ENCODE measurements at places on chromosomes 5 and 9.

- DNase-seq = no peak
Measured at GRCh38 chr5:92640340-92640739, 940.7 kb downstream of the NR2F1-AS1 start.

DNA sequence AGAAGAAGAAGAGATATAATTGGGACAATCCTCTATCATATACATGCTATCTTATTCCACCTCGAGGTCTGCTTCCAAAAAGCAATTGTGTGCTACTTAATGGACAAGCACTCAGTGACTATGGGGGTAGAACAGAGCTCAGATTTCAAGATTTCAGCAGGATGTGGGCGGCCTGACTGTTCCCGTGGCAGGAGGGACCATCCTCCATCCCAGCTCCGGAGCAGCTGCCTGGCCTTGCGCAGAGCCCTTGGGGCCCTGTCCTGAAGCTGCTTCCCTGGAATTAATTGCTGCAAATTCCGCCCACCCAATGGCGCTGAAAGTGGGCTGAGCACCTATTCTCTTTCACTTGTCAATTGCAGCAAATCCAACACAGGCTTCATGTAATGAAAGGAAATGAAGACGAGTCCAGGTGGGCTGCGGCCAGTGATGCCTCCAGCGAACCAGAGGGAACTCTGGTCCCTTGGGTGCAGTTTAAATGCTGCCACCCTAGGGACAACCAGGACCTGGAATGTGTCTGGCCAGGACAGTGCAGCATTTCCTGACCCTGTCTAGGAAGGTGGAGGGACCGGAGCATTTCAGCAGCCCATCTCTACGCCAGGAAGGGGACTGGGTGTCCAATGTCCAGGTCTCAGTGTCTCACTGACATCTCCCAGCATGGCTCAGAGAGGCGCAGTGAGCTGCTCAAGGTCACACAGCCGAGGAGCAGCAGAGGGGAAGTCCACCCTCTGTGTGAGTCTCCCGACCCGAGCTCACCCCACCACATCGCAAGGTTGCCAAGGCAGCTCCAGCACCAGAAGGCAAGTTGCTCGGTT, 50.5 kb upstream of the FCN1 start:
- no peak for DNase-seq

DNA sequence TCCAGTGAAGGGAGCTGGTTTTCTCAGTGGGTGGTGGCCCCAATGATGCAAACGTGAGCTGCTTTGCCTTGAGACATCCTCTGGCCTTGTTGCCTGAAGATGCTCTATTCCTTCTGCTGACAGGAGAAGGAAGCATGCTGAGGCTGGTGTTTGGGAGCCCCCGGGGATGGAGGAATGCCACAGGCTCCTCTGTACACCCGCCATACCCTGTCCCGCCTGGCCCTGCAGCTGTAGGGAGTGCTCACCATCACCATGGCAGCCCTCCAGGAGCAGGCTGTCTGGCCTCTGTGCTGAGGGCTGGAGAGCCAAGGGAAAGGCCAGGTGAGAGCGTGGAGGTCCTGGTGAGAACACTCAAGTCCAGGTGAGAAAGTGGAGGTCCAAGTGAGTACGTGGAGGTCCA, 134.4 kb downstream of the MRPL36 start:
- no peak for DNase-seq

GRCh38 chr5:39783756-39784421, 359.1 kb upstream of the DAB2 start:
- no peak for DNase-seq

- DNase-seq = no peak
Measured at GRCh38 chr9:76366275-76366674, 28.0 kb downstream of the RFK start.
